ENCODE measurements at places on chromosomes 7 and 10. TPM values are rescaled to one million over a fixed set of nuclear protein-coding genes. Genes with fewer than 3 reads are reported as not detected.

OR9A2 gene
- not detected for total RNA-seq

GRCh38 chr7:74443543-74444247, 10.0 kb upstream of the GTF2IRD1 start:
- DNase-seq, result no peak

DNA sequence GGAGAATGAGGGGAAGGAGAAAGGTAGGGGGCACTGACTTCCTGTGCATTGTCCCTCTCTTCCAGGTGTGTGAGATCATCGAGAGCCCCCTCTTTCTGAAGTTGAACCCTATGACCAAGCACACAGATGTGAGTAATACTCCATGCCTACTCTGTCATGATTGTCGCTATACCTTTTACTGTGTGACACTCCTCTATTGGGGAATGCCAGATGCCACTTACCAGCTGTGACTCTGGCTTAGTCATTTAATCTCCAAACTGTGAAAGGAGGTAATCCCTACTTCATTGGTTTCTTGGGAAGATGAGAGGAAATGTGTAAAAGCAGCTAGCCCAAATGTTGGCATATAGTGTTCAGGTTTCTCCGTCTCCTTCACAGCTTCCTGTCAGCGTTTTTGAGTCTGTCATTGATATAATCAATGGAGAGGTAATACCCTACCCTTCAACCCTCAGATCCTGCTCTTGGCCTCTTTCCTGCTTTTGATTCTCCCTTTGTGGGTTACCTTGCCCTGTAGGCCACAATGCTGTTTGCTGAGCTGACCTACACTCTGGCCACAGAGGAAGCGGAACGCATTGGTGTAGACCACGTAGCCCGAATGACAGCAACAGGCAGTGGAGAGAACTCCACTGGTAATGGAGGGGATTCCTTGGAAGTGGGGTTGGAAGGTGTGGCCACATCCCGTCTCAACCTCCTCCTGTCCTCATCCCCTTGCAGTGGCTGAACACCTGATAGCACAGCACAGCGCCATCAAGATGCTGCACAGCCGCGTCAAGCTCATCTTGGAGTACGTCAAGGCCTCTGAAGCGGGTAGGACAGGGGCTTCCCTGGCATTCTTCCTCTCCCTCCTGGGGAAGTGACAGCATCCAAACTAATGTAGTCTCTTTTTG, 2.0 kb downstream of the COPS6 start:
- no peak for DNase-seq

SCART1 gene
- total RNA-seq, result 0.83 TPM

- no peak for DNase-seq
These were observed 292.4 kb upstream of the AKR1E2 start for GRCh38 chr10:4533621-4534020.

XPNPEP1 gene
- 174 TPM for total RNA-seq
